ENCODE measurements at places on chromosomes 11 and 22.

DNA sequence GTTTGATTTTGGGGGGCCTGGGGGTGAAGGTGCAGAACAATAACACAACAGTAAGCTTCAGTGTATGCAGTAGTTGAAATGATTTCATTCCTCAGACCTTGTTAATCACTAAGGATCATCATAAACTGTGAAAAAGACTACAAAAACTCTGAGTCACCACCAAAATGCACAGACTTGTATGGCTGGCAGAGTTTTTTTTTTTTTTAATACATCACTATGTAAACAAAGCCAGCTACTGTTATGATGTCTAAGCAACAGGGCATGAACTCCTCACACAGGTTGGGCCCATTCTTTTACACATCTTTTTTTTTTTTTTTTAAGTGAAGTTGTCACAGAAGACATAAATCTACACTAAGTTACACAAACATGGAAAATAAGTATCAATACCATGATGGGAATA, 311.9 kb downstream of the GUCY1A2 start:
- DNase-seq: no peak

GRCh38 chr11:117606211-117606610, 190.8 kb downstream of the DSCAML1 start:
- DNase-seq: no peak

DNA sequence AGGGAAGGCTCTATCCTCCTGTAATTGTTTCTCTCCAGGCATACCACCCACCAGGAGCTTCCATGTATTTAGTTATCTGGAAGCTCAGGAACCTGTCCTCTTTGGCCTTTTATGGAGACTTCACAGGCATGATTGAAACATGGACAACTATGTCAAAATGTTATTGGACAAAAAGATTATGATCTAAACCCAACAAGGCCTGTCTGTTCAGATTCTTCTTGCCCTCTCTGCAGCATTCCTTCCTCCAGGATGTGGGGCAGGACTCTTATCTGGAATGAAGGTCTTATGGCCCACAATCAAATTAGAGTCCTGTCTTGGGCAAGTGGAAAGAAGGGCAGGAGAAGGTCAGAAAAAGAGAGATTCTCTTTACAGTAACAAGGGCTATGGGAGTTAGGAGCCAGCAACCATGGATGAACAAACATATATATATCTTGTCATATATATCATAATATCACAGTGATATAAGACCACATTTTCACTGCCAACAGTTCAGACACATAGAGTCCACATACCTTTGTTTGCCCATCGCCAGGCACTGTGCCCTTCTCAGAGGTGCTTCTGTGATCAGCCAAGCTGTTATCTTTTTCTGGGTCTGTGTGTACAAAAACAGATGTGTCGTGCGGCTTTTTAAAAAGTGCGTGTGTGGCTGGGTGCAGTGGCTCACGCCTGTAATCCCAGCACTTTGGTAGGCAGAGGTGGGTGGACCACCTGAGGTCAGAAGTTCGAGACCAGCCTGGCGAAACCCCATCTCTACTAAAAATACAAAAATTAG, 42.5 kb upstream of the SUSD2 start:
- no peak for DNase-seq

GRCh38 chr11:19929655-19930054, 217.0 kb downstream of the NAV2 start:
- no peak for DNase-seq

DNA sequence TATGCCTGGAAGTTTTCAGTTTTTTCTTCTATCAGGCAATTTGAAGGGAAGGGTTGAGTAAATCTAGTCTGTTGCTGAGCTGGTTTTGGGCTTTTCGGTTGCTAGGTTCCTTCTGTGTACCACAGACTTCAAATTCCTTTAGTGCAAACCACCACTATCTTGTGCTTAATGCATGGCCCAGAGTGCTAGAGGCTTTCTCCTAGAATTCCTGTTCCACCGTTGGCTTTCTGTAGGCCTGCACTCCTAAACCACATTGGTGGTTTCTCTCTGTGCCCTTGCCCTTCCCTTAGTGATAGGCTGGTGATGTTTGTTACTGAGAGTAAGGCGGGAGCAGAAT, 47.1 kb upstream of the CTSC start:
- no peak for DNase-seq

- DNase-seq: no peak
These were observed 73.3 kb downstream of the MRGPRX1 start for GRCh38 chr11:18865951-18866350.

DNA sequence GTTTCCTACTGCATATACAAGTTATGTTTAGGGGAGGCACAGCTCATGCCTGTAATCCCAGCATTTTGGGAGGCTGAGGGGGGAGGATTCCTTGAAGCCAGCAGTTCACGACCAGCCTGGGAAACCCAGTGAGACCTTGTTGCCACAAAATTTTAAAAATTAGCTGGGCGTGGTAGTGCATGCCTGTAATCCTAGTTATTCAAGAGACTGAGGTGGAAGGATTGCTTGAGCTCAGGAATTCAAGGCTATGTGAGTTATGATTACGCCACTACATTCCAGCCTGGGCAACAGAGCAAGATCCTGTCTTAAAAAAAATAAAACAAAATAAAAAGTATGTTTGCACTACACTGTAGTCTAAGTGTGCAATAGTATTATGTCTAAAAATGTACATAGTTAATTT, 108.8 kb upstream of the TEAD1 start:
- DNase-seq: no peak

DNA sequence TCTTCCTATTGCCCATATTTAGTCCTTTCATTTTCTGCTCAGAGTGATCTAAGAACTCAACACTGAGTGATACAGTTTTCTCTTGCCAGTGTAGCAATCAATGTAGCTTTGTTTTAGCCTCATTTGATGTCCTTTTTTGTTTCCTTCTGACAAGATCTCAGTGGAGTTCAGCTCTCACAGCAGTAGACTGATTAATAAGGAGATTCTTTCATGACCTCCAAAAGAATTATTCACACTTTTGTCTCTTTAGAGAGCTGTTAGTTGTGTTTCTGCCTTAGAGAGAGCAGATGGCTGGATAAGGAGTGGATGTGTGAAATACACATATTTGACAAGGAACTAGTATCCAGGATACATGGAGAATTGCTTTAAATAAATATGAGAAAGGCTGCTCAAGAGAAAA, 6.6 kb upstream of the TMEM225 start:
- no peak for DNase-seq

DNA sequence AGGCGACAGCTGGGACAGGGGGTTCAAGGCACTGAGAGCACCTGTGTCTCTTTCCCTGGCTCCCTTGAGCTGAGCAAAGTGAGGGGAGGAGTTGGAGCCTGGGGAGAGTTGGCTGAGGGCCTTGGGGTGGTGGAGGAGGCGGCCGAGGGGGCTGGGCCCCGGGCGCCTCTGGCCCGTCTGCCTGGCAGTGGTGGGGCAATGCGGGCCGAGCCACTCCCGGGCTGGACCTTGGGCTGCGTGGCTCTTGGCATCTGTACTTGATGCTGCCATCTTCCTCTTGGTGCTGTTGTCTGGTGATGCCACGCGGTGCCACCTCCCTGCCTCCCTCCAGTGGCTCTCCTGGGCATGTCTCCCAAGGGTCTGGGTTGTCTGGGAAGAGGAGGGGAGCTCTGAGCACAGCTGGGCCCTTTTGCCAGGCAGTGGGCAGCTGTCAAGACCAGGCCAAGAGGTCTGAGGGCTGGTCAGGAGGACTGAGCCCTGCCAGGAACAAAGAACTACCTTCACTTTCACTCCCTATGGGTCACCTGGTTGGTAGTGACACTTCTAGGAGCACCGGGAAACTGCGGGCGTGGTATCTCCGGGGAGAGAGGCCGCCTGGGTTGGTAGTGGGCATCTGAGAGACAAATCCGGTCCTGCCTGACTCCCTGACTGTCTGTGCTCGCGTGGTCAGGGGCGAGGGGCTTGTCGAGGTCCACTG, 1.3 kb downstream of the GRIK4 start:
- DNase-seq: no peak

- DNase-seq: no peak
These were observed 37.7 kb downstream of the MOB2 start for GRCh38 chr11:1448882-1449281.

DNA sequence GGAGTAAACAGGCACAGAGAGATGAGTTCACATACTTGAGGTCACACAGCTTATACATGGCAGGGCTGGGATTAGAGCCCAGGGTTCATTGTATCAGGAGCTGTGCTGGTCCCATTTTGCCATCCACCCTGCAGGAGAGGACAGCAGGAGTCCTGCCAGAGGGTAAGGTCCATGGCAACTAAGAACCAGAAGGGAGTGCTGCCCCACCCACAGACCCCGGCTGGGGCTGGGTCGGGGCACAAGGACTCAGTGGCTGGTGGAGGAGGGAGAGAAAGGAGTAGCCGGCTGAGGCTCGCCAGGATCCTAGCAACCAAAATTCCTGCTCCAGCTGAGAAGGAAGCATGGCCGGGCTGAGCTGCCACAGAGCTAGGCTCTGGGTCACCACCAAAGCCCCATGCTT, 25.9 kb upstream of the TP53I11 start:
- no peak for DNase-seq

DNA sequence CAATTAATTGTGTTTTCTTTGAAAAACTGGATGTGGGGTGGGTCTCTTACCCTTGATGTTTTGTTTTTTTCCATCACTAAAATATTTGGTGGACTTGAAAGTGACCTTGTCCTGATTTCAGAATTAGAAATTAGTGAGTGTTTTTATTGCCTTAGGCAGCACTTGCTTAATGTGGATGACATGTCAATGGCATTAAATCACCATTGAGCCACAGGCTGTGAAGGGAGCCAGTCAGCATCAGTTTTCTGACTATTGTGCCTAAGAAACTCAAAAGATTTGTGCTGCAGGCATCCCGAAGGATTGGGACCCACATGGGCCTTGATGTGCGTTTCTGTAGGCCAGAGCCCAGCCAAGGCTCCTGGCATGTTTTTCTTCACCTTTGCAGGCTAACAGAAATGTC, 53.8 kb downstream of the SWAP70 start:
- DNase-seq: no peak

GRCh38 chr11:15045891-15046290, 27.5 kb upstream of the CALCB start:
- DNase-seq: no peak

GRCh38 chr11:33622186-33622585, 78.4 kb downstream of the C11orf91 start:
- no peak for DNase-seq

- no peak for DNase-seq
These were observed 436.3 kb downstream of the DYNC2H1 start for GRCh38 chr11:103545551-103545950.

DNA sequence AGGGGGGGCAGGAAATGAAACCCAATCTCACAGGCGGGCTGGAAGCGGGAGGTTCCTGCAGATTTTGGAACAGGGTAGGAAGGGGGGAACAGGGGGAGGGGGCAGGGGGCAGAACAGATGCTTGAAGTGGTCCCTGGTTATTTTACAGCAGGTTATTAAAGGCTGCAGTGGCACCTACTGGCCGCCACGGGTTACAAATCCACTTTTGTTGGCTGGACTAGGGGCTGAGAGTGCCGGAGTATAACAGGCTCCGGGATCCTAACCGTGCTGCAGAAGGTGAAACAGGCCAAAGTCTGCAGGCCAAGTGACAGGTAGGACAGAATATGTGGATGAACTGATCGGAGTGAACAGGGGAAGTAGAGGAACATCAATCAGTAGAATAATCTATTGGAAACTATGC, 2.5 kb downstream of the ROBO3 start:
- no peak for DNase-seq

DNA sequence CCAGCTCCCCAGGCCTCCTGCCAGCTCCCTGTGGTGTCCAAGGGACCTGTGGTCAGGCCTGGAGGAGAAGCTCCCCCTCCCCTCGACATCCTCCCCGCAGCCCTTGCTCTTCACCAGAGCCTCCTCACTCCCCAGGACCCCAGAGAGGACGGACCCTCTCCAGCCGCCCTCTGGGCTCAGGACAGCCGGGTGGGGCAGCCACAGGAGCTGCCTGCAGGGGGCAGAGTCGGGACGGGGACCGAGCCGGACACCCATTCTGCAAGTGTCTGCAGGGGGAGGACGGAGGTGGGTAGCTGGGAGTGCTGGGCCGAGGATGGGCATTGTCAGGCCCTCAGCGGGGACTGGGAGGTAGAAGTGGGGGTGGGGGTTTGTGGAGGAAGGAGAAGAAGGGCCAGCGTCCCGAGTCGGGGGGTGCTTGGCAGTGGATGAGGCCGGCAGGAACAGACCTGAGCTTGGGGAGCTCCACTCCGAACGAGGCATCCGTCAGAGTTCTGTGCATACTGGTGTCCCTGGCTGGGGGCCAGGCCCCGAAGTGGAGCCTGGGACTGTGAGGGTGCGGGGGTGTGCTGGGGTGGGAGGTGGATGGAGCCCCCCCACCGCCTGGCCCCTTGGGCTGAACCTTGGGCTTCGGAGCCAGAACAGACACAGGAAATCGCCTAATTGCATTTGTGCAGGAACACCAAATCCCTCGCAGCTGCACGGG, 15.2 kb downstream of the PRR33 start:
- DNase-seq: no peak

DNA sequence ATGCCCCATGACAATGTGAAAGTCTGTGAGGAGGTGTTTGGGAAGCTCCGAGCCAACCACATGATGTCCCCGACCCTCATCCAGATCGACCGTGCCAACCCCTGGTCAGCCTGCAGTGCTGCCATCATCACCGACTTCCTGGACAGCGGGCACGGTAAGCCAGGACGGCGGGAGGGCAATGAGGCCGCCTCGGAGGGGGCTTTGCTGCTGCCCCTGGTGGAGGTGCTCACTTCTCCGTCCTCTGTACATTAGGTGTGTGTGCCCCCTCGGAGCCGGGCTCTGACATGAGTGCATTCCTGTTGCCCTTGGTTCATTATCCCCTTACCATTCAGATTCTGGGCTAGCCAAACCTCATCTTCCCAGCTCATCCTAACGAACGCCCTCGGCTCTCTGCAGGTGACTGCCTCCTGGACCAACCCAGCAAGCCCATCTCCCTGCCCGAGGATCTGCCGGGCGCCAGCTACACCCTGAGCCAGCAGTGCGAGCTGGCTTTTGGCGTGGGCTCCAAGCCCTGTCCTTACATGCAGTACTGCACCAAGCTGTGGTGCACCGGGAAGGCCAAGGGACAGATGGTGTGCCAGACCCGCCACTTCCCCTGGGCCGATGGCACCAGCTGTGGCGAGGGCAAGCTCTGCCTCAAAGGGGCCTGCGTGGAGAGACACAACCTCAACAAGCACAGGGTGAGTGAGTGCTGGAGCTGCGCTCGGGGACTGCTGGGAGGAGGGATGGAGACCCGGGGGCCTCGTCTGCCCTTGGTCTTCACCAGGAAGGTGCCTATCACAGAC, 13.8 kb downstream of the ADAMTS15 start:
- no peak for DNase-seq

DNA sequence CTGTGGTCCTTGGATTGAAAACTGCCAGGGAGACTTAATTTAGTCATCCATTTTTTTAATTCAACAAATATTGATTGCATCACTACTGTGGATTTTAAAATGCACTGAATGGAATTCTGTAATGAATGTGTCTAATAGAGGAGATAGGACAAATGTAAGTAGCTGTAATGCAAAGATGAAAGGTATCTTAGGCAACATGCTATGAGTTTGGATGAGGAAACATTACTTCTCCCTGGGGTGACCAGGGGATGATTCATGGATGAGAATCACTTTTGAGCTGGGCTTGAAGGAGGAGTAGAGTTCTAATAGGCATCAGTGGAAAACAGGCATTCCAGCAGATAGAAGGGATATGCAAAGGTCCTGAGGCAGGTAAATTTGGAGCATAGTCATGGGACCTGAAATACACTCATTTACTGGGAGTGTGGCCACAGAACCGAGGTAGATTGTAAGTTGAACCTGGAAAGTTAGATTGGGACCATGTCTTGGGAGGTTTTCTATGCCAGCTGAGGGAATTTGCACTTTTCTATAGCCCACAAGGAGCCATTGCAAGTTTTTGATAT, 43.4 kb downstream of the PKNOX2 start:
- DNase-seq: no peak

GRCh38 chr11:117761993-117762392, 35.0 kb downstream of the DSCAML1 start:
- DNase-seq: no peak
